ENCODE measurements at places on chromosomes 6 and 20. TPM values are rescaled to one million over a fixed set of nuclear protein-coding genes. Genes with fewer than 3 reads are reported as not detected.
A peak's percentile ranks its signal among the peaks of the same experiment; 100 is the strongest.

DNA sequence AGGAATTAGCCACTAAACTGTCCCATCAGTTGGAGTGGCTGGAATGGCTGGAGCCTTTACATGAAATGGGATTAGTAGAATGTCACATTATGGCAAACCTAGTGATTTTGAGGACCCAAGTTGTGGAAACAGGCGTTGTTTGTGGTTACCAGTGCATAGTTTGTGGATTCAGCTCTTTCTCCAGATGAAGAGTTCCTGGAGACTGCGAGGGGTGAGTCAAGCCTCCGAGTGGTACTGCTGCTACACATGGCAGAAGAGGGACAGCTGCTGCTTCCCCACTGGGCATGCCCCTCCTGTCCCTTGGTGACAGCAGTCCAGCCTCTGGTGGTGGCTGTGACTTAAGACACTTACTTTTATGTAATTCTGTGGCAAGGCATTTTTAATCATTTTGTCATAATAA lies 94.2 kb upstream of the SCP2D1 start:
- no peak for DNase-seq
- H3K27ac ChIP-seq: no peak overlapping the region

HRH3 gene
- total RNA-seq: not detected

DNA sequence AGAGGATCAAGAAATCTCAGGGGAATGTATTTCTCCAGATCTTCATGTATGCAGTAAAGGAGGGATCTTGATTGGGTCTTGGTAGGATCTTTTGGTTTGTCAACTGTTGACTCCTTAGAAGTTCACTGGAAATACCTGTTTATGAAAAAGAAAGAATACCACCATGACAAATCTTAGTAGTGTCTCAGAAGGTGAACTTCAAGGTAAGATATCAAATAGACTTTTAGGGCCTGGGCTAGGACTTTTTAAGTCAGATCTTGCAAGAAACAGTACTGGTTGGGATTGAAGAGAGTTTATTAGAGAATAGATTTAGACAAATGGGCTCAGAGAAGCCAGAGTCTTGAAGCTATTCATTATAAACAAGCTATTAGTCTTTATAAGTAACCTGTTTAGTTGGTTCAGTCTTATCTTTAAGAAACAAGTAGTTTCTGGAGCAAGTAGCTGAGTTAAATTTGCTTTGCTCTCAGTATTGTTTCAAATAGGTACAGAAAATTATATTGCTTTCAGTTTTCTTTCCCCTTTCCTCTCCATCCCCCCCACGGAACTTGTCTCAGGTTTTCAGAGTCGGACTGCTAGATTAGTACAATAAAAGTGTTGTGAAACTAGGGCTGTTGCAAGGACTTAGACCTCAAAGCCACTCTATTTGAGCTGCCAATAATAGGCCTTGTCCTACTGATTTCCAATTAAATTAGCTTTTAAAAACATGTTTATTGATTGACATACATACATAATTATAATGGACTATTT lies 529.1 kb upstream of the CITED2 start:
- DNase-seq: no peak
- H3K4me1 ChIP-seq: no peaks in the 10 kb centered on the region
- H3K27me3 ChIP-seq: peaks cover 5% of the 10 kb centered on the region
- H3K27ac ChIP-seq: no peak overlapping the region

DNA sequence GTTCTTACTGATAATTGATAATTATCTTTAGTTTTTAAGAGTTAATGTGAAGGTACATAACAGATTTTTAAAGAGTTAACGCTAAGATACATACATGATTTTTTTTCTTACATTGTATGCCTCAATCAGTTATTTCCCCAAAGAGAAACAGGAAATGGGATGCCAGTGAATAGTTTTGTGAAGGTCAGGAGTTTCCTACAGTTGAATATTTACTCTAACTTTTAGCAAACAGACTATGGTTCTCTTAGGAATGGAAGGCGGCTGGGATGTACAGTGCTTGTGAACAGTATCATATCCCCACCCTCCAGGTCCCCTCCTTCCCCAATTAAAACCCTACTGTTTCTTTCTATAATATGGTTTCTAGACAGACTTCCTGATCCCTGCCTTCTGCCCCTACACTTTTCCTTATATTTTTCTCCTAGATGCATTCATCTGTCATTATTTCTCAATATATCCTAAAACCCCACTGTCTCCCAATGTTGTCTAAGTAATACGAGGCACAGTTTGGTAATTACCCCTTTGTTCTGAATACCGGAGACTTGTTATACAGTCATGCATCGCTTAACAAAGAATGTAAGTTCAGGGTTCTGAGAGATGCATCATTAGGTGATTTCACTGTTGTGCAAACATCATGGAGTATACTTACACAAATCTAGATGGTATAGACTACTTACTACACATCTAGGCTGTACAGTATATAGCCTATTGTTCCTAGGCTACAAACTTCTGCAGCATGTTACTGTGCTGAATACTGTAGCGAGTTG lies 29.2 kb downstream of the SLC35A1 start:
- peaks cover 2% of the 10 kb centered on the region for H3K4me1 ChIP-seq
- H3K27me3 ChIP-seq: no peaks in the 10 kb centered on the region
- H3K36me3 ChIP-seq: peaks cover 3% of the 10 kb centered on the region

LPA gene
- not detected for total RNA-seq

OR2J3 gene
- total RNA-seq: not detected

GRCh38 chr6:29589423-29590048 lies 4.6 kb downstream of the OR2H2 start:
- peak; percentile 71 for DNase-seq
- H3K27me3 ChIP-seq: peaks cover 14% of the 10 kb centered on the region
- H3K4me3 ChIP-seq: no peak overlapping the region
- H3K36me3 ChIP-seq: no peaks in the 10 kb centered on the region

PAK5 gene
- not detected for total RNA-seq

DNA sequence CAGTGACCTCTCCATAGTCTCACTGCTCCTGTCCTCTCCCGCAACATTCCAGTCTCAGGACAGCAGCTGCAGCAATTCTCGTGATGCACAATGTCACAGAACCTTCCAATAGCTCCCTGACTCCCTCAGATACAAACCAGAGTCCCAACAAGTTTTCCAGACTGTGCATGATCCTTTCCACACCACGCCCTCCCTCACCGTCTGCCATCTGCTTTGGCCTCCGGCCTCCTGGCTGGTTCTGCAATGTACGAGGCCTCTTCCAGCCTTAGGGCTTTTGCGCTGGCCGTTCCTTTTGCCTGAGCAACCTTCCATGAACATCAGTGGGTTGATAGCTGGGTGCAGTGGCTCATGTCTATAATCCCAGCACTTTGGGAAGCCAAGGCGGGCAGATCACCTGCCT lies 9.6 kb downstream of the FNDC1 start:
- no peak overlapping the region for H3K27ac ChIP-seq
- peaks cover 6% of the 10 kb centered on the region for H3K4me1 ChIP-seq
- peaks cover 16% of the 10 kb centered on the region for H3K27me3 ChIP-seq
- no peak overlapping the region for H3K4me3 ChIP-seq
- DNase-seq: no peak

NKX2-2 gene
- not detected for total RNA-seq

DNA sequence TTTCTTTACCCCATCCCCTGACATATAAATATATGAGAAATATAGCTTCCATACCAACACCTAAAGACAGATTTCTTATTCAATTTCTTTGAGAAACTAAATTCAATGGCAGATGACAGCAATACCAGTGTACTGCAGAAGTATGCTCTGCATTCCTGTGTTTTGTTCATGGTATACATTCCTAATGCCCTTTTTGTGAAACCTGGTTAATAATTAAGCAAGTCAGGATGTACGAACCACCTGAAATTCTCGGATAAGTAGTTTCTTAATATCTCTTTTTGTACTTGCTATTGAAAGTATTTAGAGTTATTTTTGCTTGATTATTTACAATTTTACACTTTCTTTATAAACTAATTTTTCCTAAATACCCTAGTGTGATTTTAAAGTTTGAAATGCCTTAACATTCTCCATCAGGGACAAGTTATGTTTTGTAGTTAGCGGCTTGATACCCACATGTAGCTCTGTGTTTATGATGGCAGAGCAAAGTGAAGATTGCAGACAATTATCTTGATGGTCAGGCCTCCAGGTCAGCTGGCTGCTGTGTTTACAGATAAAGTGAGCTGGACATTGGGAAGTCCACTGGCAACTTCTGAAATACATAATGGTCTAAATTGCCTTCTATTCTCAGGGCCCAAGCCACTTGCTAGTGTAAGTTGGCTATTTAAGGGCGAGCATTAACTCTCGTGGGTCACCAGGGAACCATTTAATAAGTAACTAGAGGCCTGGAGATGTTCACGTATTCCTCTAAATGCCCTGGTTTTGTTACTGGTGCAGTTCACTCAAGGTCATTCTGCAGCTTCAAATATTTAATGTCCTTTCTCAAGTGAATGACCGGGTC lies 58.2 kb downstream of the PLCB1 start:
- peaks cover 6% of the 10 kb centered on the region for H3K27me3 ChIP-seq
- H3K36me3 ChIP-seq: peaks cover 1% of the 10 kb centered on the region
- H3K4me1 ChIP-seq: peaks cover 6% of the 10 kb centered on the region
- H3K27ac ChIP-seq: no peak overlapping the region

DNA sequence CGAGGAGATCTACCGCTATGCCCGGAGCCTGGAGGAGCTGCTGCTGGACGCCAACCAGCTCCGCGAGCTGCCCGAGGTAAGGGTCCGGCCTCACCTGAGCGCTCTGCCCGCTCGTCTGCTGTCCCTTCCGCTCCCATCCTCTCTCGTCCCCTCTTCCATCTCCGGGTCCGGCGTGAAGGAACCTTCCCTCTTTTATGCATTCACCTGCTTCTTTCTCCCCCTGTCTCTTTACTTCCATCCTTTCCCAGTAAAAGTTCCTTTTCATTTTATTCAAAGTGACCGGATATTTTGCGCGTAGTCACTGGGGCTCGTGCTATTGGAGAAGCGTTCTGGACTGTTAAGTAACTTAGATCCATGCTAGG lies 516 bp downstream of the LRRC1 start:
- peak overlapping the region; percentile 97 for H3K4me3 ChIP-seq
- peaks cover 14% of the 10 kb centered on the region for H3K4me1 ChIP-seq
- H3K27me3 ChIP-seq: peaks cover 23% of the 10 kb centered on the region
- DNase-seq: no peak
- H3K27ac ChIP-seq: peak overlapping the region; percentile 48

MRAP2 gene
- not detected for total RNA-seq

STK35 gene
- total RNA-seq: 18.0 TPM

Data from activated CD8-positive, alpha-beta T cell treated with anti-CD3 and anti-CD28 coated beads for 36 hours (primary cell).